ENCODE measurements at places on chromosomes 5 and 9. TPM values are rescaled to one million over a fixed set of nuclear protein-coding genes. Genes with fewer than 3 reads are reported as not detected.

C9orf153 gene
- not detected for polyA plus RNA-seq

CYLC2 gene
- polyA plus RNA-seq, result not detected

CCDC192 gene
- polyA plus RNA-seq, result not detected

SPAAR gene
- not detected for polyA plus RNA-seq

MIGA2 gene
- polyA plus RNA-seq, result 8.0 TPM

CD180 gene
- polyA plus RNA-seq, result not detected

GAPT gene
- polyA plus RNA-seq, result 0.29 TPM

SWI5 gene
- polyA plus RNA-seq, result 19.8 TPM

CEL gene
- not detected for polyA plus RNA-seq

FKTN gene
- polyA plus RNA-seq, result 2.0 TPM

TMOD1 gene
- polyA plus RNA-seq, result 2.6 TPM

CCNJL gene
- polyA plus RNA-seq, result not detected

CNTLN gene
- polyA plus RNA-seq, result 0.29 TPM

IGFBPL1 gene
- polyA plus RNA-seq, result not detected

NOXA1 gene
- polyA plus RNA-seq, result 0.83 TPM

ESM1 gene
- polyA plus RNA-seq, result not detected

EXOC3 gene
- polyA plus RNA-seq, result 52.4 TPM

PCDHB2 gene
- polyA plus RNA-seq, result not detected

ANKRD33B gene
- 0.25 TPM for polyA plus RNA-seq

GALNT12 gene
- polyA plus RNA-seq, result 1.4 TPM

ZNF454 gene
- not detected for polyA plus RNA-seq

IRGM gene
- polyA plus RNA-seq, result 0.37 TPM

ANXA1 gene
- 50.7 TPM for polyA plus RNA-seq

C5orf58 gene
- polyA plus RNA-seq, result 0.84 TPM

F2RL2 gene
- polyA plus RNA-seq, result 0.88 TPM

SLC6A19 gene
- polyA plus RNA-seq, result not detected
